Esophagus squamous epithelium (tissue), 5 donors: ENCODE measurements at places on chromosomes 5 and 9. TPM values are rescaled to one million over a fixed set of nuclear protein-coding genes. Genes with fewer than 3 reads are reported as not detected.
A peak's percentile ranks its signal among the peaks of the same experiment; 100 is the strongest.

DNA sequence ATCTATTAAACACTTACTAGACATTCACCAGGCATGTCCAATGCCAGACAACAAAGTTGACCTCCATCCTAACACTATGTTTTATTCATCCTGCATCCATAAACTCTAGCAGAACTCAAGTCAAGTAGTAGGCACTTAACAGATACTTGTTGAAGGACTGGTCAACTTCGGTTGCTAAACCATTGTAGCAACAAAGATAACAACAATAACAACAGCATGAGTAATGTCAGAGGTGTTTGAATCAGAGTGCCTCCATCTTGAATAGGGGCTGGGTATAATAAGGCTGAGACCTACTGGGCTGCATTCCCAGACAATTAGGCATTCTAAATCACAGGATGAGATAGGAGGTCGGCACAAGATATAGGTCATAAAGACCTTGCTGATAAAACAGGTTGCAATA lies 180.5 kb upstream of the ZNF462 start:
- no peaks in the 10 kb centered on the region for H3K27me3 ChIP-seq
- H3K27ac ChIP-seq: no peak overlapping the region
- no peaks in the 10 kb centered on the region for H3K36me3 ChIP-seq
- H3K4me1 ChIP-seq: no peaks in the 10 kb centered on the region
- H3K4me3 ChIP-seq: no peak overlapping the region

DNA sequence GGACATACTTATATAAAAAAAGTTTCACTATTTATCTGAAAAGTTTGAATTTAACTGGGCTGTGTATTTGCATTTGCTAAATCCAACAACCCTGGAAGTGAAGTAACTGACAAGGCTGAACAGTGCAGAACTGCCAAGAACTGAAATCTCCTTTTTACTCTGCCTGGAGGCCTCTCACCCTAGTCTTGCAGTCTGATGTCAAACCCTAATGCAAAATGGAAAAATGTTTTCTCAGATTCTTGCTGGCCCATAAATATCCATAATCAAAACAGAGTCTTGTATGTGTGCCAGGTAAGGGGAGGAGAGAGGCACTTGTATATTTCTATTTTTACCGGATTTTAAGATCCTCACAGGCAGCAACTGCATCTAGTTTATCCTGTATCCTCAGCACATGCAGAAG lies 432.7 kb upstream of the KLF4 start:
- no peak overlapping the region for H3K4me3 ChIP-seq
- H3K27me3 ChIP-seq: no peaks in the 10 kb centered on the region
- no peaks in the 10 kb centered on the region for H3K4me1 ChIP-seq
- DNase-seq: no peak

The PCDHB12 gene
- total RNA-seq: 2.6 TPM

The OCLN gene
- 56.2 TPM for total RNA-seq

GRCh38 chr5:138065102-138065501 lies 18.7 kb upstream of the WNT8A start:
- no peaks in the 10 kb centered on the region for H3K27me3 ChIP-seq
- H3K36me3 ChIP-seq: no peaks in the 10 kb centered on the region
- no peaks in the 10 kb centered on the region for H3K4me1 ChIP-seq
- DNase-seq: no peak
- H3K4me3 ChIP-seq: no peak overlapping the region
- no peak overlapping the region for H3K27ac ChIP-seq

The PTPDC1 gene
- 3.3 TPM for total RNA-seq

DNA sequence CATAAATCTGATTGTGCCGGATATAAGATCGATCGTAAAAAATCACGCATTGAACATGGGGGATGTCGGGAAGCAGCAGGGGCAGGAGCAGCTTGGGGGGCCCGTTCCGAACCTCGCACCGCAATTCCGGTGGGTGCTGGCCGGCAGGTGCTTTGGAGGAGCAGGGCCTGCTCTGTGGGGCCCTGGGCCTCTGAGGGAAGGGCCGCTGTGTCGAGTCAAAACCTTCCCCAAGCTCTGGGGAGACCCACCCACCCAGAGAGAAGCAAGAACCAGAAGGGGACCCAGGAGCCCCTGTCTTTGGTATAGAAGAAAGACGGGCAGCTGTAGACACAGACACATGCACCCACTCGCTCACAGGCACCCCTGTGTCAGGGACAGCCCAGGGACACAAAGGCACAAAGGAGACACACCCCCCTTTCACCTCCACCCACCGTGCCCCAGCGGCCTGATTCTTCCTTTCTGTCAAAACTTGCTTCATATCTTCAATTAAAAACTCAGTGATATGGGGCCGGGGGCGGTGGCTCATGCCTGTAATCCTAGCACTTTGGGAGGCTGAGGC lies 49.4 kb upstream of the ZBTB43 start:
- no peaks in the 10 kb centered on the region for H3K4me1 ChIP-seq
- no peak for DNase-seq
- H3K4me3 ChIP-seq: no peak overlapping the region
- H3K36me3 ChIP-seq: no peaks in the 10 kb centered on the region
- no peak overlapping the region for H3K27ac ChIP-seq

- H3K36me3 ChIP-seq: no peaks in the 10 kb centered on the region
- no peak for DNase-seq
- H3K27ac ChIP-seq: peak overlapping the region; percentile 34
- peaks cover 14% of the 10 kb centered on the region for H3K4me1 ChIP-seq
- H3K4me3 ChIP-seq: no peak overlapping the region
Observed at GRCh38 chr5:40676613-40677343, 2.9 kb upstream of the PTGER4 start.

The MEGF10 gene
- 1.1 TPM for total RNA-seq

DNA sequence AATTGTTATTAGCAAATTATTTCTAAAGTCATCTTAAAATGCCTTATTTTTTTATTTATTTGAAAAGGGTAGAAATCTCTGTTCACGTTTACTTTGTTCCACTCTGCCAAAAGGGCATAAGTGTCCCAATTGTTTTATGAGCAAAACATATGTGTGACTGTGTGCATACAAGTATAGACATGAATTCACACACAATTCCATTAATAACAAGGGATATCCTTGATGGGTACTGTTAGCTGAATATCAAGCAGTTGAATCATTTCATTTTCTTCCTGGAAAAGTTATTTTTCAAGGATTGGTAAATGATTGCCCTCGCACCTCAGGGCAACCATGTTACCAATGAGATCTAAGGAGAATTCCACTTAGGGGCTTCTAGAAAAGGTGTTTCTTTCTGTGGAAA lies 92.1 kb upstream of the TAF11L2 start:
- no peaks in the 10 kb centered on the region for H3K36me3 ChIP-seq
- H3K27me3 ChIP-seq: no peaks in the 10 kb centered on the region
- no peak for DNase-seq
- no peak overlapping the region for H3K27ac ChIP-seq

GRCh38 chr5:83472508-83473345 lies 1.2 kb downstream of the VCAN start:
- peaks cover 20% of the 10 kb centered on the region for H3K4me1 ChIP-seq
- no peak for DNase-seq
- peaks cover 6% of the 10 kb centered on the region for H3K27me3 ChIP-seq
- H3K27ac ChIP-seq: peak overlapping the region; percentile 29

GRCh38 chr5:152622628-152623027 lies 217.5 kb upstream of the NMUR2 start:
- no peaks in the 10 kb centered on the region for H3K4me1 ChIP-seq
- H3K4me3 ChIP-seq: no peak overlapping the region
- no peaks in the 10 kb centered on the region for H3K36me3 ChIP-seq
- no peak overlapping the region for H3K27ac ChIP-seq

- DNase-seq: no peak
Observed at GRCh38 chr9:127177231-127177630, 54.8 kb upstream of the ANGPTL2 start.

GRCh38 chr5:168844922-168845296 lies 265.7 kb upstream of the PANK3 start:
- H3K4me1 ChIP-seq: no peaks in the 10 kb centered on the region
- no peaks in the 10 kb centered on the region for H3K27me3 ChIP-seq
- no peak overlapping the region for H3K27ac ChIP-seq
- no peak for DNase-seq
- no peak overlapping the region for H3K4me3 ChIP-seq
- no peaks in the 10 kb centered on the region for H3K36me3 ChIP-seq

The SLC25A2 gene
- total RNA-seq: 2.2 TPM

DNA sequence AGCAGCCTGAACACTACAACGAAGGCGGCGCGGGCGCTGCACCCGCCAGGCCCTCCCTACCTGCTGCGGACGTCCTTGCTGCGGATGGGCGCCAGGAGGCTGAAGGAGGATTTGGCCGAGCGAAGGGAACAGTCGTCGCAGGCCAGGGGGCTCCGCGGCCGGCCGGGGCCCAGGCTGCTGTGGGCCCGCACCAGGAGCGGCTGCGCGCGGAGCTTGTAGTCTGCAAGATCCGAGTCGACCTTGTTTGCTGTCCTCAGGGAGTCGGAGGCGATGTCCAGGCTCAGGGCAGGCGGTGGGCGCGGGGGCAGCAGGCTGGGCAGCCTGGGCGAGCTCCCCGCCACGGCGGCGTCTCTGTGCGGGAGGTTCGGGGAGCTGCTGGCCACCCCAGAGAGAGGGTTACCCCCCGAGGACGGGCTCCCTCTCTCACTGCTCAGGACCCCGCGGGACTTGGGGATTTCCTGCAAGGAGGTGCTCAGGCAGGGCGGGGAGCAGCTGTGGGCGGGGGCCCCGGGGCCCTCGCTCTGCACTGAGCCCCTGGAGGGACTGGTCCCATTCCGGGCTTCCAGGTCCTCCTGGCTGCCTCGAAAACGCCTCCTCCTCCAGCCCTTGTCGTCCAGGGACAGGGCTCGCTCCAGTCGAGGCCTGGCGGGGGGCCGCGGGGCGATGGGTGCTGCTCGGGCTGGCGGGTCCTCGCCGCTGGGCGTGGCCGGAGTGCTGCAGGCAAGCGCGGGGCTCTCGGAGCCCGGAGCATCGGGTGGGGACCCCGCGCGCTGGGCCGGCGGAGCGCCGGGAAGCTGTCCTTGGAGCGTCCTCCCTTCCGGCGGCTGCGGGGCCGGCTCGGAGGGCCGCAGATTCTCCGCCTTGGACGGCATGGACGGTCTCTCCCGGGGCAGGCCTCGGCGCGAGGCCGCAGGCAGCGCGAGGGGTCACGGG lies 831 bp downstream of the INPP5E start:
- H3K36me3 ChIP-seq: peaks cover 7% of the 10 kb centered on the region
- H3K27ac ChIP-seq: peak overlapping the region; percentile 79
- H3K27me3 ChIP-seq: no peaks in the 10 kb centered on the region
- no peak for DNase-seq
- peak overlapping the region; percentile 88 for H3K4me3 ChIP-seq

The ENTREP1 gene
- 2.1 TPM for total RNA-seq

GRCh38 chr5:37490931-37491330 lies 111.8 kb downstream of the WDR70 start:
- H3K4me1 ChIP-seq: peaks cover 12% of the 10 kb centered on the region
- H3K27me3 ChIP-seq: no peaks in the 10 kb centered on the region
- DNase-seq: no peak

DNA sequence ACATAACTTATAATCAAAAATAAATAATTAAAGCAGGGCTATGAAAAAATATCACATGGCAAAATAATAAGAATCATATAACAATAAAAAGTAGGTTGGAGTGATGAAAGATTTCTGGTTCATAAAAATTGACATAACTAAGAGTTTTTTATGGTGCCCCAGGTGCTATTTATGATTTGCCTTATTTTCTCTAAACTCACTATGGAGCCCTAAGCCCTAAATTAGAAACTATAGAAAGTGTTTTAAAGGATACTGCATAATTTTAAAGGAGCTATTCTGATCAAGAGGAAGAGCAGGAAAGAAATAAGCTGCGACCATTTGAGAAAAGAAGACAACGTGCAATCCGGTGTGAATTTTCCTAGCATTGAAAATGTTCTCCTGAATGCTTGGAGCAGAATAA lies 635.0 kb upstream of the DMAC1 start:
- no peak for DNase-seq
- H3K36me3 ChIP-seq: no peaks in the 10 kb centered on the region
- no peaks in the 10 kb centered on the region for H3K4me1 ChIP-seq
- H3K4me3 ChIP-seq: no peak overlapping the region
- no peak overlapping the region for H3K27ac ChIP-seq

DNA sequence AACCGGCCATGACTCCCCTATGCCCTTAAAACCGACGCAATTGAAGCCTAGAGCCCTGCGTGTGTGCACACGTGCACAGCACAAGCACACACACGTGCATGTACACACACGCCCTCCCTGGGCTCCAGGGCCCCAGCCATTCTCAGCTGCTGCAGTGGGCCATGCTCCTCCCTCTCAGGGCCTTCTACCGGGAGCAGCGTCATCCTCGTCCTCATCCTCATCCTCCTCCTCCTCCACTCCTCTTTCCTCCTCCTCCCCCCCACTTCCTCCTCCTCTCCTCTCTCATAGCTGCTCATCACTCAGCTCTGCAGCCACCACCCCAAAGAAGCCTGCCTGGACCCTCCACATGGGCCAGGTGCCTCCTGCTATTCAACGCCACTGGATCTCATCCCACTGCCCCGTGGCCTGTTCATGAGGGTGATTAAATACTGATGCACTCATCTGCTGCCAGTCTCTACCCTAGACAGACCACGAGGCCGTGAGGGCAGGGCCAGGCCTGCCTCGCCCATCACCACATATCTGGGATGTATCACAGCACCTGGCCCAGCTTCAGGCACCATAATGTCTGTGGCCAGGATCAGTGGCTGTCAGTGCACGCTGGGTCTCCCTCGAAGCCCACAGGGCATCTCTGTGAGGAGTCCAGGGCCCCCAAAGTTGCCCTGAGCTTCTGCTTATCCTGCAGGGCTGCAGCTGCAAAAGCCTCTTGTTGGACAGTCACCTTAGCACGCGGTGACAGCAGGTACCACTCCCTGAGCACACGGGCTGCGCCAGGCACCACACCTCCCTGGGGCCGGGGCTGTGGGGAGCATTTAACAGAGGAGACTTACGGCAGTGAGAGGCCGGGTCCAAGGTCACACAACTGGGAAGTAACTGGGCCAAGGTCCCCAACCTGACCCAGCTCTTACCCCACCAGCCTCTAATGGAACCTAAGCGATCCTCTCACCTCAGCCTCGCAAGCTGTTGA lies 9.8 kb downstream of the FAM78A start:
- DNase-seq: no peak
- H3K27me3 ChIP-seq: no peaks in the 10 kb centered on the region
- H3K4me1 ChIP-seq: peaks cover 3% of the 10 kb centered on the region
- no peaks in the 10 kb centered on the region for H3K36me3 ChIP-seq
- H3K27ac ChIP-seq: no peak overlapping the region
- H3K4me3 ChIP-seq: no peak overlapping the region

The SLCO6A1 gene
- not detected for total RNA-seq

The PTGR1 gene
- 304 TPM for total RNA-seq
